ENCODE measurements at places on chromosomes 2 and 18.

- DNase-seq = no peak
These were observed 9.9 kb downstream of the COL3A1 start for GRCh38 chr2:188984065-188984491.

DNA sequence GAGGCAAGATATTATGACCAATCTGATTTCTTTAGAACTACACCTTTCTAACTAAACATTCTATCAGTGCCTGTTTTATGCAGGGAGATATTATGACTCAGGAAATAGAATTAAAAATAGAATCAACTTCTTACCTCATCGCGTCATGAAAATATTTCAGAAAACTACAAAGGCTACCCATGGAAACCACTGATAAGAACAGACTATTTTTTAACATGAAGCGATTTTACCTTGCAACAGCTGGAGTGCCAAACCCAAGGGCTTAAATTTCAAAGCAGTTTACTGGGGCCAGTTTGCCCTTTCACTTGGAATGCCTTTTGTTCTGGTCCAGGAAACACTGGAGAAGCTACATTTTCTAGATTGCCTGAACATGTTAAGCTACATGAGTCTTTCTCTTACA lies 304.8 kb upstream of the CCDC68 start:
- no peak for DNase-seq

GRCh38 chr18:74200780-74201179 lies 52.5 kb downstream of the TIMM21 start:
- DNase-seq = no peak

- no peak for DNase-seq
These were observed 59.8 kb downstream of the MARCHF4 start for GRCh38 chr2:216312441-216312840.

DNA sequence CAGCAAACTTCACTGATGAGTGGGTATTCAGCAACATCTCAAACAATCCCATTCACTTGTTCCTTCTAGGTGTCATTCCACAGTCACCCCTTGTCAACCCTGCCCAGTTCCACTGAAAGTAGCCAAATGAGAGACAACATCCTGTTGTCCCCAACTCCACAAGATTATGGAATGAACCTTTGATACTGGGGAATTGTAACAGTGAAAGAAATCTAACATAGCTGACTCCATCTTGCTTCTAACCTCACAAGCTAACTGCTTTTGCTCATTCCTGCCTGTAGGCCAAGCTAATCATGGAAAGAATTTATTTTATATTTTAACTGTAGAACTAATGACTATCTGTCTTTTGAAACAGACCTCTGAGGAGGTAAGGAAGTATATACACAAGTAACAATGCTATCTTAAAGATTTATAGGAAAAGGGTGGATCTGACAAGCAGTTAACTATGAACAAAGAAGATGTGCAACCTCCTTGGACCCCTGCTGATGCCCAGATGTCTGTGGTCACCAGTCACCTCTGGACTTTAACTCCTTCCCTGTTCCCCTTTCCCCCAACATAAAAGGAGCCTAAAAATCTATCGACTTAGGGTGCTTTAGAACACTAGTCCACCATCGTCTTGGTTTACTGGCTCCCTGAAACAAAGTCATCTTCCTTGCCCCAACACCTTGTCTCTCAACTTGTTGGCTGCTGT lies 6.9 kb upstream of the ANXA4 start:
- no peak for DNase-seq

DNA sequence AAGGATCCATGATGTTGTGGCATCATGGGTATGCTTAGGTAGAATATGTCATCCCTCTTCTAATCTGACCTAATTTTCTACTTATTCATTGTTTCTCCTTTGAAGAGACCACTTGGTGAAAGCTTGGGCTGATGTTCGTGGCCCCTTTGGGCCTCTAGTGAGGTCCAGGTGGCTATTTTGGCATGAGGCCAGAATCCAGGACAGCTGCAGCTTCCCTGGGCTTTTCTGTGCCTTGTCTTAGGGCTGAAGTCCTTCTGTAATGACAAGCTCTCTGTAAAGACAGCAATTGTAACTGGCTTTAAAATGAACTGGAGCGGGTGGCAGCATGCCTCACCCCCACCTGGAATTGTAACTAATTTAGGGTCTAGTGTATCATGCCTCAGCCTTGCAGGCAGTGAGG lies 15.6 kb upstream of the MC2R start:
- no peak for DNase-seq

DNA sequence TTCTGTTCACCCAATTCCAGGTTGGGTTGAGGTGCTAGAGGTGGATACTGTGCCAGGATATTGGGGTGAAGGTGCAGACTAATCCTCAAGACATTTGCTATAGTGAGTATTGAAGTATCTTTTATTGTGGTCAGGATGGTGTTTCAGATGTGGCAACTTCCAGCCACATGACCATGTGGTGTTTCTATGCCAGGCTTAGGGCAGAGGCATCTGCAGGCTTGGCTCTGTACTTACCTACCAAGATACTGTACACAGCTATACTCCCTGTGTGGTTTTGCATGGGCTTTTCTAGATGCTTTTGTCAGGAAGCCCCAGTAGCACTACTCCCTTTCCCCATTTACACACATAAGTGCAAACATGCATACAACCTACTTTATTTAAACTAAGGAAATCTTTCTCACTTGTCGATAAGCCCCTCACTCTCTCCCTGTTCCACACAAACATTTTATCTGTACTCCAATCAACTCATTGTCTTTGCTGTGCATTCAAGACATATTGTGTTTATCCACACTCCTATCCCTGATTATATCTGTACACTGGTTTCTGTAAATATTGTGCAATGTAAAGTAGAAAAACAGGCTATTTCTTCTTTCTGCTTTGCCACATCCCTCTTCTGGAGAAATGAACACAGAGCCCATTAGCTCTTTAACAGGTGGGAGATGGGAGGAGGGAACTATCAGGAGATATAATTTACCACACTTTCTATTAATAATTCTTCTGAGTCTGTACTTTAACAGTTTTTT lies 12.3 kb downstream of the ARL6IP6 start:
- DNase-seq = no peak

DNA sequence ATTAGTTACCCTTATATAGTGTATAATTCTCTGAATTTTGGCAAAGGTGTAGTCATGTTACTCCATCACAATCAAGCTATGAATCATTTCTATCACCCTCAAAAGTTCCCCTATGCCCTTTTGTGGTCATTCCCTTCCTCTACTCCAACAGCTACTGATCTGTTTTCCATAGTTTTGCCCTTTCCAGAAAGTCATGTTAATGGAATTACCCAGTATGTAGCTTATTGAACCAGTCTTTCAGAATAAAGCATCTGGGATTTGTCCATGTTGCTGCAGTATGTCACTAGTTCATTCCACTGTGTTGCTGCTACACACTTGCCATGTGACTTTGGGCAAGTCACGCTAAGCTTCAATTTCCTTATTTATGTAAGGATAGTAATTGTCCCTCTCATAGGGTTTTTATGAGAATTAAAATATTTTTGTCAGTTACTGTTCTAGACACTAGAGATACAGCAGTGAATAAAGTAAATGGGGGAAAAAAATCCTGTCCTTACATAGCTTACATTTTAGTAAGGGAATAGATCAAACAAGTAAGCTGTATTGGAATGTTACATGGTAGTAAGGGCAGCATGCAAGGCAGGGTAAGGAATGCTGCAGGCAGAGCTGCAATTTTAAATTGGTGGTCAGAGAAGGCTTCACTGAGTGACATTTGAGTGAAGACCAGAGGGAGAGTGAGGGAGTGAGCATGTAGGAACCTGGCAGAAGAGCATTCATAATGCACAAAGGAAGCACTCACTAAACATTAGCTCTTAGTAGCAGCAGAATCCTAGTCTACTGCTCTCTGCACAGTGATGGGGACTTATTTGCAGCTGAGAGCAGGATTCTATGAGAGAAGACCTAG lies 80.3 kb upstream of the TSPYL6 start:
- peak; percentile 66 for DNase-seq

GRCh38 chr2:26530696-26531095 lies 52.8 kb upstream of the OTOF start:
- DNase-seq = no peak

- DNase-seq = no peak
These were observed 95.0 kb downstream of the MAPK4 start for GRCh38 chr18:50654658-50655550.

DNA sequence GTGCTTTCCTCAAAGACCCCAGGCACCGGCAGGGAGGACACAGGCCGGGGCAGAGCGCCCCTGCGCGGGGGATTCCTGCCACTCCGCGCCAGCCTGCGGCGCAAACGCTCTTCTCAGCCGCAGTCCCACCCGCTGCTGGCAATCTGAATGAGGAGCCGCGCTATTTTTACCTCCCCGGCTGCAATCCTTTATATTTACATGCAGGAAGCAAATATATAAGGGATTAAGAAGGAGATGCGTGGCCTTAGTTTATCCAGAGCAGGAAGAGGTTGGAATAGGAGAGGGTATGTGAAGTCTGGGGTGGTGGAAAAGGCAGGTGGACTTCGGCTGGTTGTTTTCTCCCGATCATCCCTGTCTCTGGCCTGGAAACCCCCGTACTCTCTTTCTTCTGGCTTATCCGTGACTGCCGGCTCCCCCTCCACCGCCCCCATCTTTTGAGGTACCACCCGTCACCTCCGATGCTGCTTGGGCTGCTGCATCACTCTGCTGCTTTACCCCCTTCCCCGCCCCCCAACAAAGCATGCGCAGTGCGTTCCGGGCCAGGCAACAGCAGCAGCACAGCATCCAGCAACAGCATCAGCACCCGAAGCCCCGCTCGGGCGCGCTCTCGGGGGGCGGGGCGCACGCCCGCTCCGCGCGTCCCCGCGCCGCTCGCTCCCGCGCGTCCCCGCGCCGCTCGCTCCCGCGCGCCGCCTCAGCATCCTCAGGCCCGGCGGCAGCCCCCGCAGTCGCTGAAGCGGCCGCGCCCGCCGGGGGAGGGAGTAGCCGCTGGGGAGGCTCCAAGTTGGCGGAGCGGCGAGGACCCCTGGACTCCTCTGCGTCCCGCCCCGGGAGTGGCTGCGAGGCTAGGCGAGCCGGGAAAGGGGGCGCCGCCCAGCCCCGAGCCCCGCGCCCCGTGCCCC lies at the start of gene ADAM23:
TSS of gene ADAM23 (plus strand) at position 700 of the 902 bp plus-strand sequence. CDS start 335 bp downstream, outside the sequence.
- peak; percentile 78 for DNase-seq
